NCI-H510A treated with DMSO at 0.1 percent for 48 hours (cell line): ENCODE measurements at places on chromosomes 4 and X.

DNA sequence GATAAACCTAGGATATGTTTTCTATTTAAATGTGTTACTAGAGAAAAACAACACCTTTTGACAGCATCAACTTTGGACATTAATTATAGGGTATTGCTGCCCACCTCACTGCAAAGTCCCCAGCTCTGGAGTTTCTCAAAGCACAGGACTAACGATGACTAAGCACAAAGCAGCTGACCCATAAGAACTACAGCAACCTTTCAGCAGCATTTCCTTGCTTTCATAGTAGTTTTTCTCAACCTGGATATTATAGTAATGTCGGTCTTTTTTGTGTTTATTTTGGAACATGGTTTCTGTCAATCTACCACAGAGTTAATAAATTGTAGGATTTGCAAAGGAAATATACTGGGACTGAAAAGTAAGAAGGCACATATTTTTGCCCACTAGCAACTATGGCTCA is 21.5 kb downstream of the HHIP start:
- no peak for DNase-seq

DNA sequence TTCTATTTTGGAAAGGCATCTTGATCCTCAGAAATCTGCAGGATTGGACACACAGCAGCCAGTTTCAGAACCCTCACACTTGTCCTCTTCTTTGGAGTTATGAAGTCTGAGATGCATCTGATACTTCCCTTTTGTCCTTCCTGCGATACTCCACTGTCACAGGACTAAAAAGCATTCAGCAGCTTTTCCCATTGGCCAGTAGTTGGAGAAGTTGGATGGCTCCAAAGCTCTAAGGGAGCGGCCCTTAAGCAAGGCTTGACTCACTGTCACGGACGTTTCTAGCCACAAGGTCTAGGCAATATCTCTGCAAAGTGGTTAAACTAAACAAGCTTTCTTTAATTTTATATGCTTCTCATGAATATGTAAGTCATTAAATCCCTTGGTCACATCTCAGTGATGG is 417.0 kb downstream of the AFF2 start:
- no peak for DNase-seq

- no peak for DNase-seq
Measured at GRCh38 chr4:113147498-113148111, 98.2 kb downstream of the ANK2 start.

DNA sequence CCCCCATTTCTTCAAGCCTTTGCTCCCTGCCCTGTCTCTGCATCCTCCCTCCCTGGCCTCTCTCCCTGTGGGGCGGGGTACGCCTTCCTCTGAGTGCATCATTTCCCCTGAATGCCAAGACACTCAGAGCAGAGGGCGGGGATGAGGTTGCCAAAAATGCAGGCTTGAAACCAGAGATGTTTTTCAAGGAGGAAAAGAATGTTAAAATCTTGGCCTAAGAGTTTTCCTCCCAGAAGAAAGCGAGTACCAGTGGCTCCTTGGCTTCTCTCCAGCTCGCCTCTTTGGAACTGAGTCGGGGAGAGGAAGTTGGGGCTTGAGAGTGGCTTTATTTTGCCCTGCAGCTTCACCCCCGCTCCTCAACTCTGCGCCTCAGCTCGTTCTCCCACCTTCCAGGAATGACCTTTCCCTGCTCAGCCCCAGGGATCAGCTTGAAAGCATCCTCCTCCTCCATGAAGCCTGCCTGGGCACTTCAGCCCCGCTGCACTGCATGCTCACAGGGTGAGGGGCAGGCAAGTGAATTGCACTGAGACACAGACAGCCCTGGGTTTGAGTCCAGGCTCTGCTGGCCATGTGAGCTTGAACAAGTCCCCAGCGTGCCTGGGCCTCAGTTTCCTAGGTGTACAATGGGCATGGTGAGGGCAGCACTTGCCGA is 57.5 kb upstream of the SORCS2 start:
- DNase-seq: no peak

DNA sequence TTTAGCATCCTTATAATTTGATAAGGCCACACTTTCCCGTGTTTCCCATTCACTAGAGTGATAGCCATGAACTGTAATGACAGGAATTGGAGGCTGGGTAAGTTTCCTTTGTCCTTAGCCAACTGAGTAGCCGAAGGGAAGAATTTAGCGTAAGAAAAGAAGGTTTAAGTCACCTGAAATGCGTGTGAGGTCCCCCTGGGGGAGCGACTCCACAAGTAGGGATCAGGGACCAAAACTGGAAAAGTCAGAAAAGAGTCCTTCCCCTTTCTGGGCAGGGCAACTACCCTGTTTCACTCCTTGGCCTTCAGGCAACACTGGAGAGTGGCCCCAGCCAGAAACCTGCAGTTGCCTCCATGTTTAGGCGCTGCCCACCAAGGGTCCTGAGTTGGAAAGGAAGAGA is 81.6 kb upstream of the MED14 start:
- DNase-seq: no peak

DNA sequence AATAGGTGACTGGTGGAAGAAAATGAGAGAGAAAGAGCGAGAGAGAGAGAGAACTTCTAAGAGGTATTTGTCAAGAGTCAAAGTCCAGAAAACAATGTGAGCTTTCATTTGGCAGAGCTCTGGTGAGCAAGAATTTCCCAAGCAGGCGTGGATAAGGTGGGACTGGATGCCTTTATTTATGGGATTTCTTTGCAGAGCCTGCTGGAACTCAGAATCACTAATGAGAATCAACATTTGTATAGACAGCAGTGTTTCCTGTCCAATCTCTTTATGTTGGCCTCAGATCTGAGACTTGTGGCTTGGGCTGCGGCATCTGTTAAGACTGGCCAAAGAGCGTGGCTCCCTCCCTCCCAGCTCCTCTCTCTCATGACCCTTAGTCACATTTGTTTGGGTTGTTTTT is 67.9 kb upstream of the TBL1X start:
- DNase-seq: no peak

- DNase-seq: no peak
Measured at GRCh38 chrX:1601051-1601767, 9.8 kb downstream of the AKAP17A start.

GRCh38 chr4:138090150-138090917 is 151.8 kb downstream of the SLC7A11 start:
- peak; percentile 73 for DNase-seq

DNA sequence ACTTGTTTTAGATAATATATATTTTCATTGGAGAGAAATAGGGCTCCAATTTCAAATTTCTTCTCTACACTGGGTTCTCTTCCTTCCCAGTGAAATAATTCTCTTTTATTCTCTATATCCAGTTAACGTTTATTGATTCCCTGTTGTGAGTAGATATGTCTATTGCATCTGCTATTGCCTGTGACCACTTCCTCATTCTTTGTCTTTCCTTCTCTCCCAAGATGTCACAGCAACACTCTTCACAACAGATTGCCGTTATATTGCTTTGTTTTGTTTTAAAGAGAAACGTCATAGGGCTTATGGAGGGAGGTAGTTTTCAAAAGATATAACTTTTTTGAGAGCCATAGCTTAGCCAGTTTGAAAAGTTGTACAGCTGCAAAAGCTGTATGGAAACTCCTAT is 343.8 kb downstream of the ARHGAP24 start:
- DNase-seq: no peak

- DNase-seq: no peak
Measured at GRCh38 chrX:103151799-103152198, 58.9 kb upstream of the NXF3 start.

GRCh38 chr4:125355791-125356190 is 41.0 kb downstream of the FAT4 start:
- DNase-seq: no peak

GRCh38 chr4:78119698-78120097 is 62.6 kb downstream of the FRAS1 start:
- DNase-seq: peak; percentile 3

GRCh38 chr4:10703156-10703555 is 18.6 kb upstream of the CLNK start:
- no peak for DNase-seq

- DNase-seq: peak; percentile 54
Measured at GRCh38 chr4:55012363-55013230, 112.8 kb downstream of the KDR start.

- no peak for DNase-seq
Measured at GRCh38 chrX:13474164-13474516, 95.3 kb upstream of the EGFL6 start.

- DNase-seq: no peak
Measured at GRCh38 chr4:80540785-80541469, 205.4 kb downstream of the CFAP299 start.

DNA sequence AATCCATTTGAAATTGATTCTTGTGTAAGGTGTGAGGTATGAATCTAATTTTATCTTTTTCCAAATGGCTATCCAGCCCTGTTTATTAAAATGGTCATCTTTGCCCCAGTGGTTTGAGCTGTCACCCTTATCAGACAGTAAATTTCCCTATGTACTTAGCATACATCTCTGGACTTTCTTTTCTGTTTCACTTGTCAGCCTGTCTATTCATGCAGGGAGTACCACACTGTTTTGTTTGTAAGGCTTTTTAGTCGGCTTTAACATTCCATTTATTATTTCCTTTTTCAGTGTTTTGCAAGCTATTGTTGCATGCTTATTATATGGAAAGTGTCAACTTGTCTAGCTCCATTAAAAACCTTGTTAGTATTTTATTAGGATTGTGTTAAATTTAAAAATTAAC is 155.8 kb downstream of the STAG2 start:
- DNase-seq: no peak

DNA sequence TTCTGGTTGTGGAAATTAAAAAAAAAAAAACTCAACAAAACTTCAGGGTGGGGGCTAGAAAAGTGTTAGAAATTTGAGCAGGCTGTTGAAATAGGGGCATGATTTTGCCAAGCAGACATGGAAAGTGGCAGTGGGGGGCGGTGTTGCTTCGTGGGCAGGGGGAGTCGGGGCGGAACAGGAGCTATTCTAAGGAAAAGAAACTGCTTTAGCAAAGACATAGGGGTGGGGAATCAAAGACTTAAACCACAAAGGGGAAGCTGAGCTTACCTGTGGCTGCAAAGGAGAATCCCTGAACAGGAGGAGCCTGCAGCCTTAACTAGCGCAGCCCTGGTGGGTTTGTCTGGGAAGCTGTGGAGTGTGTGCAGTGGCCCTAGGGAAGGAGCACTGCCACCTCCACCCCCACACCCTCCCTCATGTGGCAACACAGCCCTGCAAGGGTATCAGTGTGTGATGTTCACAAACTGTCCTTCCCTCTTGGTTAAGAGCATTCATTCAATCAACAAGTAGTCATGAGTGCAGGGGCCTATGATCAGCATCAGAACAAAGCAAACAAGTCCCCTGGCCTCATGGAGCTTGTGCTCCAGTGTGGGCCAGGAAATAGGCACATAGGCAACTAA is 20.5 kb downstream of the SEL1L3 start:
- no peak for DNase-seq

DNA sequence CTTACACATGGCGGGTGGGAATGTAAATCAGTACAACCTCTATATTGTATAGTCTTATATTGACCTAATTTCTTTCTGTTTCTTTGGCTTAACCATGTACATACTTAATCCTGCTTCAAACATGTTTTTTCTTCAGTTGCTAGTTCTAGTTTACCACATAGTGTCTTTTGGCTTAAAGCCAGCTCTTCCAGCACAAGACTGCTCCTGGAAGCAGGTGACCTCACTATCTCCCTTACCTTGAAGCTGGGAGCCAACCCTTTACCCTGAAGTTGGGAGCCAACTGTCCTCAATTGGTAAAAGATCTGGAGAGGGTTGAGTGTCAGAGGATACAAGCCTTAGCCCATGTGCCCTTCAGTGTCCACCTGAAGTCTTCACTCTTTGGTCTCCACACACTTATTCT is 162.7 kb downstream of the AASDH start:
- no peak for DNase-seq

DNA sequence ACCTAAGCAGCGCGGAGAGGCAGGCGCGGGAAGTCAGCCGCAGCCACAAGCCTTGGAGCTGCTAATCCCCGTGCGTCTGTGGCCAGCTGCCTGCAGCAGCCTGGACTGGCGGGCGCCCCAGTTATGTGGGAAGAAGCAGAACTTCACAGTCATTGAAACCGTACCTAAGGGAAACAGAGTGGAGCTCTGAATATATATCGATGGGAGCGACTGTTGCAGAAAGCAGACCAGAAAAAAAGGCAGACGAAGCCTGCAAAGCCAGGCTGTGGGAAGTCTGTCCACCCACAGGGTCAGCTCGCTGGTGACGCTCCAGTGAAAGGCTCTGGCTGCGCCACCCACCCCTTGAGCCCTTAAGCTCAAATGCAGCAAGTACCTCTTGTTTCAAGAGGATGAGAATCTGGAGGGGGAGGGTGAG is 24.7 kb downstream of the KCNE5 start:
- DNase-seq: peak; percentile 45

- no peak for DNase-seq
Measured at GRCh38 chr4:4754641-4755040, 104.8 kb upstream of the MSX1 start.

- peak; percentile 9 for DNase-seq
Measured at GRCh38 chr4:171812665-171813525, at the start of gene GALNTL6. GALNTL6 (plus strand) TSS chr4:171813404.

DNA sequence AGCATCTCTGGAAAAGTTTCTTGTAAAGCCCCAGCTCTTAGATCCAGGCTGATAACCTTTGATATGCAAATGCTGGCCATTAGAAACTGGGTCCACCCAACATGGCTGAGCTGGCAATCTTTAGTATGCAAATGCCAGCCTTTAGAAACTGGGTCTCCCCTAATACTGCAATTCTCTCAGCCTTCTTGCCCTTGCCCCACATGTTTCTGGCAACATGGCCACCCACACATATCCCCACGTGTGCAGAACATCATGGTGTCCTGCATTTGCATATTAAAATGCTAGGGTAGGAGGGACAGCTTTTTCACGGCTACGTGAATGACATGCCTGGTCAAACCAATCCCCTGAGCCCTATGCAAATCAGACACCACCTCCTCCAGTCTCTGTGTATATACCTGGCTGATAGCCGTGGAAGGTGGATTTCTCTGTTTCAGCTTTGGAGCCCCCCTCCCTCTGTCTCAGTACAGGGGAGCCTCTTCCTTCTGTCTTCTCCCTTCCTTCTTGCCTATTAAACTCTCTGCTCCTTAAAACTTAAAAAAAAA is 344.0 kb upstream of the NWD2 start:
- DNase-seq: no peak

DNA sequence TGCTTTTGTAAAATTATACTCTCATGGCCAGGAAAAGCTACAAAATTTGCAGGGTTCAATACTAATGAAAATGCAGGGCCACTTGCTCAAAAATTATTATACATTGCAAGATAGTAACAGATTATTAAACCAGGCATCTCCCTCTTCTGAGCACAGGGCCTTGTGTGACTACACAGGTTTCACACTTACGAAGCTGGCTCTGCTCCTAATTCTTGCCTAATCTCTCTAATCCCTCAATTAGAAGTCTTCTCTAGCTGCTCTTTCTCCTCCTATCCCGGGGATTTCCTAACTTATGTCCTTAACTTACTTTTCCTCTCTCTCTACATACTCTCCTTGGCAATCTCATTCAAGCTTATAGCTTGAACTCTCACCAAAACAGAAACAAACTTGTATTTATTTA is 168.3 kb downstream of the AREG start:
- DNase-seq: no peak

DNA sequence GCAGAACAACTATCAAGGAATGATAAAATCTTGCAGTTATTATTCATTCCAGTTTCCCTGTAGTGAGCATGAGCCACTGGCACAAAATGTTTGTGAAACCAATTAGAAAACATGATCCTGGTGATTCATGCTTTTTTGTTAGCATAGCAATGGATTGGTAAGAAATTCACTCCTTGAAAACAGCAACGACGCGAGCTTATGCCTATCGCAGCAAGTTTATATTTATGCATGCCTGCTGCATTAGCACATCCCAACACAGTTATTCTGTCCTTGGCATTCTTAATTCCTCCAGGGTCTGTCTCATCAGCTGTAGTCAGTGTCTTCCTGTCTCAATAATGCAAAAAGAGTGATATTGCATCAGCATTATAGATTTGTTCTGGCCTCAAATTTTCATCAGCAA is 975.9 kb downstream of the STIM2 start:
- DNase-seq: no peak

- DNase-seq: no peak
Measured at GRCh38 chr4:53050361-53050774, 188.3 kb downstream of the RASL11B start.
